ENCODE measurements at places on chromosomes 5 and 9.

- DNase-seq: no peak
Measured at GRCh38 chr5:4953576-4953975, 186.6 kb upstream of the ADAMTS16 start.

- DNase-seq: peak; percentile 24
Measured at GRCh38 chr9:112819635-112820496, 69.3 kb downstream of the SNX30 start.

DNA sequence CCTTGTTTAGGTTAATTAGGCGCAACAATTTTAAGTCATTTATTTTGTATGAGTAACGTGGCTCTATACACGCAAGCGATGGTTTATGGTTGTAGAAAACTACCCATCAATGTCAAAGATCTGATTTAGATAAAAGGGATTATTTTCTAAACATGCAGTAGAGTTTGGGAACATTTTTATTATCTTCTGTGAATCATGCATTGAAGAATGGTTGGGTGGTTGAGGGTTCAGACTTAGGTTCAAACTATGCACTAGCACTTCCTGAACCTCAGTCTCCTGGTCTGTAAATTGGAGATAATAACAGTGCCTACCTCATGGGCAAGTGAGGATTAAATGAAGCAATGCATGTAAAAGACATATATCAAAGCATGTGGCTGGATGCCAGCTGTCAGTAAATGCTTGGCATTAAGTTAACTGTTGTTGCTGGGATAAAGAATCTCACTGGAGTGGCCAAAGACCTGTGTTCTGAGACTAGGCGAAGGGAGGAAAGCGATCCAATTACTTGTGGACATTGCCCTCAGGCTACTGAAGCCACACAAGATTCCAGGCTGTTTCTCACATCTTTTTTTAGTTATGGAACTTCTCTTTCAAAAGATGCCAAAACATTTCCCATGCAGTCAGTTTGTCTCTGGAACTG, 1.1 kb upstream of the OTULINL start:
- no peak for DNase-seq

GRCh38 chr5:89315286-89316100, 432.5 kb upstream of the MEF2C start:
- no peak for DNase-seq

DNA sequence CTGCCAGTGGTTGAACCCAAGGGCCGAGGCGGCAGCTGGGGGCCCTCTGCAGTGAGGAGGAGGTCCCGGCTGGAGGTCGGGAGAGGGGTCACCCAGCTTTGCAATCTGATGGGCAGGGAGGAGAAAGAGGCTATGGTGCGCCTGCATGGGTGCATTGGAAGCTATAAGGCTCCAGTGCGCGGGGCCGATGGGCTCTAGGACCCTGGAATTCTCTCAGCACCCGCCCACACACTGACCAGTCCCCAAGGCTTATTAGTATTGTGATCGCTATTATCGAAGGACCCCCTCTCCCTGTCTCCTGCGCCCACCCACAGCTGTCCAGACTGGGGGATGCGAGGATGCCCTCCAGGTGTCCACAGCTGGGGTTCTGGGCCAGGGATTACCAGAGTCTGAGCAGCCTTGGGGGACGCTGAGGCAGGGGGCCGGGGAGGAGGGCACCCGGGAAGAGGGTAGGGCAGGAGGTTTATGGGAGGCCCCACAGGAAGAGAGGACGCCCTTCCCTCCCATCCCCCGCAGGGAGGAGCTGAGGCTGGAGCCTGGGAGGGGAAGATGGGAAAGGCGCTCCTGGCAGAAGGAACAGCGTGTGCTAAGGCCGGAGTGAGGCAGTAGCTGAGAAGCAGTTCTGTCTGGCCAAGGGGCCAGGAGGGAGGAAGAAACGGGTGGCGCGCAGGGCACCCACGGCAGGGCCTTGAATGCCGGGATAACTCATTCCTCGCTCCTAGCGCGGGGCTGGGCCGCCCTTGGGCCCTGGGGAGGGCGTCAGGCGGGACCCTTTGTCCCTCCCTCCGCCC, 24.2 kb downstream of the C9orf50 start:
- DNase-seq: no peak

- DNase-seq: no peak
Measured at GRCh38 chr5:74685979-74686631, 1.1 kb downstream of the HEXB start.

- DNase-seq: no peak
Measured at GRCh38 chr5:114948363-114948762, 221.3 kb downstream of the TRIM36 start.

DNA sequence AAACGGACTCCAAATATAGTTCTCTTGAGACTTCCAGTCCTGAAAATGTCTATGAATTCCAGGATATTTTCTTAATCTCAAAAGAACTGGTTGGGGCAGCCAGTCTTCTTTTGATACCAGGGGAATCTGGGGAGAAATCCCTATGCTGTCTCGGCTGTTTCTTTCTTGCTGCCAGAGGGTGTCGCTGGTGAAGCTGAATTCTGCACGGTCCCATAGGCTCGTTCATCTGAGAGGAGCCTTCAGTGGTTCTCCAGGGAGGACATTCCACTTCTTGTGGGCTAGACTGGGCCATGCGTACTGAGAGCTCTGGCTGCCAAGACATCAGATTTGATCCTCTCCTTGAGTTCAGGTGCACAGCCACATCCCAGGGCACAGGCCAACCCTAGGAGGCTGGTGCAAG, 155.0 kb upstream of the CLINT1 start:
- DNase-seq: no peak

DNA sequence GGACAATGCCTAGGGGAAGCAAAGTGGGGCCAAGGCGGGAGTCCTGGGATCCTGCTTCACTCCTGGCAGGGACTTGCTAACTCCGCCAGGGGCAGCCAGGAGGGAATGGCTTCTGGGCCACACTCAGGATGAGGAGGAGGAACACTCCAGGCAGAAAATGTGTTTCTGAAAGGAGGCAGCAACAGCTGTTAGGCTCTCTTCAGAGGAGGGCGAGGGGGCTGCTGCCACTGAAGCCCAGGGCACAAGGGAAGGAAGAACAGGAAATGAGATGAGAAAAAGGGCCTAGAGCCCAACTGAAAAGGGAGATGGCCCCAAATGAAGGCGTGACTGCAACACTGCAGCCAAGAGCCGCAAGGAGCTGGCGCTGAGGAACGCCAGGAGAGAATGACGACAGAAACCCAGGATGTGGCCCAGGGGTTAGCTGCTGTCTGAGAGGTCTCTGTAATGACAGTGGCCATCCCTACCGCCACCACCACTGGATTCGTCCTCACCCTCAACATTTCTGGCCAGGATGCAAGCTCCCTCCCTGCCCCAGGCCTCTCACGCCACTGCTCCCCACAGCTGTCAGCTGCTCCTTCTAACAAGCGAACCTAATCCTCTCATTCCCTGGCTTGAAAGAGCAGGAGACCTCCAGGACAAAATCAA, 15.8 kb downstream of the PSMB7 start:
- no peak for DNase-seq

DNA sequence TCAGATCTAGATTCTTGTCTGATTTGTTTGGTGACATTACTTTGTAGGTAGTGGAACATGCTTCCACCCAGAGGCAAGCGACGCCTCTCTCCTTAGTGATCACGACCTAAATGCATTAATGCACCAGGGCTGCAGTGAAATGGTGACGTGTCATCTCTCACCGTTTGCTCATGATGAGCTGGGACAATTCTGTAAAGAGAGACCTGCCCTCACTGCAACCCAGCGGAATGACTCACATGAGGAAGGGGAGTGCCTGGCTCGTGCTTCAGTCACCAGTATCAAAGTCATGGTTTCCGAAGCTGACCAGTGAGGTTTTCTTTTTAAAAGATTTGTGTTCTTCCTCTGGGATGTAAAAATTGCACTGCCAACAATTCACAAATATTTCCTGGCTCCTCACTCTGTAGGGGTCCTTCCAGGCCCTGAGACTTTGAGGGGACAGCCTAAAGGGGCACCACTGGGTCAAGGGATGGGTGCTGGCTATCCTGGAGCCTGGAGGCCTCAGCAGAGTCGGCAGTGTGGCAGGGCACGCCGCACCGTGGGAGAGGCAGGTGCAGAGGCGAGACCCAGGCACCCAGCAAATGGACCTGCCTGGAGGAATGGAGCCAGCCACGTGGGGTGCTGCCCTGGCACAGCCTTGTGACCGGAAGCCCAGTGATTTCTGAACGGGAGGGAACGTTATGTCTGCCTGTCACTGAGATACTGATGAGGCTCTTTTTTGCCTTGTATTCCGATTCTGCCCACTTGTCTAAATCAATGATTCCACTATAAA, 17.3 kb downstream of the QSOX2 start:
- DNase-seq: no peak

DNA sequence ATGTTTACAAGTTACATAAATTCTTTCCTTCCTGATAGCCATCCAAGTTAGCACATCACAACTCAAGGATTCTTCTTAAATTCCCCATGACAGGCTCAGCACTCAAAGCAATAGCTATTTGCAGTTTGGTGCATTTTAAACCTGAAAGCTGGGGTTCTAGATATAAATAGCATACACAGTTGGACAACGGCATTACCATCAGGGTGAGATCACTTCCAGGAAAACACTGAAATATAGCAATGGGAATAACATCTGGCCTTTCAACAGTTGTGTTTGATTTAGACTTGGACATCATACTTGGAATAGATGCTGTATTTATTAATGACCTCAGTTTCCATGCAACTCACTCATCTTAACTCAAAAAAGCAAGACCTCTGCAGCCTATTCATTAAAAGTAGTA, 24.7 kb upstream of the LECT2 start:
- DNase-seq: no peak

GRCh38 chr5:101306391-101307137, 403.5 kb upstream of the ST8SIA4 start:
- DNase-seq: no peak

GRCh38 chr5:86974955-86975354, 292.7 kb upstream of the RASA1 start:
- peak; percentile 69 for DNase-seq

GRCh38 chr5:67032921-67033664, 163.5 kb downstream of the CD180 start:
- DNase-seq: peak; percentile 4

- DNase-seq: no peak
Measured at GRCh38 chr9:108681851-108682590, 173.8 kb downstream of the ACTL7B start.

- DNase-seq: no peak
Measured at GRCh38 chr5:136129445-136129844, 3.2 kb upstream of the SMAD5 start.

DNA sequence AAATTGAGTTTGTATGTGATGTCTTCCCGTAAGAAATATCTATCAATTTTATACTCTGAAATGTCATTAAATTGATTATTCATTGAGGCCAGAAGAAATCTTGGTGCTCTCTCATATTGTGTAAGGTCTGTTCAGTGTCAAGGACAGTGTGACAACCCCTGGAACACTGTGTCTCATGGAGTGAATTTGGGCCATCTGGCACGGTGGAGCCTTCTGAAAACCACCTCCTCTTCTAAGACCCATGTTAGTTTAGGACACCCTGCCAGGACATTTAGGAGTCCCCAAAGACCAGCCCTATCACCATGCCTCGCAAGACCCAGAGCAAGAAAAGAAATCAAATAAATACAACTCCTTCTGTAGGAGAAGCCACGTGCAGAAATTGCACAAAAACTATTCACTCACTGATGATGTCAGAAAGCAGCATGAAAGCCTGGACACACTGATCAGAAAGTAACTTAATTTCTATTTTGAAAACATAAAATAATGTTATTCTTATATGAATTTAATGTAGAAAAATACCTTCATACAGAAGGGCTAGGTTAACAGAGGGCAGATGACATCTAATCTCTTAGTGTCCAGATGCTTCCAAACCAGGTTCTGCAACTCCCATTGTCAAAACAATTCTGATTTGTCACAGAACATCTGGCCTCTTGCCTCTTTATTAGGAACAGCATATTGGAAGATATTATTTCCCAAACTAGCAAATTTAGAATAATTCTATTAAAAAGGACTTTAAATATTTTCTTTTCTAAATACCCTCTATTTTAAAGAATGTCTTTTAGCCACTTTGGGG, 298.8 kb downstream of the NR2F1-AS1 start:
- DNase-seq: no peak

GRCh38 chr5:149628221-149628620, 46.9 kb downstream of the ARHGEF37 start:
- DNase-seq: no peak

GRCh38 chr5:73522989-73523388, 24.7 kb downstream of the BTF3 start:
- no peak for DNase-seq

GRCh38 chr9:70462300-70462699, 47.8 kb upstream of the KLF9 start:
- DNase-seq: no peak

GRCh38 chr9:98168153-98168780, 24.2 kb downstream of the CORO2A start:
- DNase-seq: no peak

GRCh38 chr9:135253305-135254004, 166.0 kb downstream of the OLFM1 start:
- DNase-seq: no peak

- DNase-seq: no peak
Measured at GRCh38 chr5:150500905-150501304, 7.0 kb upstream of the NDST1 start.

GRCh38 chr5:145978708-145979107, 42.3 kb downstream of the SH3RF2 start:
- DNase-seq: no peak

DNA sequence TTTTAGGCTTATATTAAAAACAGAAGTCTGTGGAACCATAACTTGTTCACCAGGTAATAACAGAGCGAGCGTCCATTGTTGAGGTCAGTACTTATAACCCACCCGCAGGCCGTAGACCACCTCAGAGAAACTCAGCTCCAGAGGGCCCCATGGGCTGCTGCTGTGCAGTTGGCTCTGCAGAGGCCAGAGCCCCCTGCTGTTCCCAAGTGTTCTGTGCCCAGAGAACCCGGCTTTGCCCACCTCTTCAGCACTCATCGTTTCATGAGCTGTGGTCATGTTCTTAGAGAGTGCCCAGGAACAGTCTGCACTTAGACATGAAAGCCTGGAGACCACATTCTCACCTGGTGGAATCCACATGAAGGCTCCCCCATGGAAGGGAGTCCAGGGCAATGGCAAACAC, 50.4 kb upstream of the SLC2A8 start:
- DNase-seq: no peak

DNA sequence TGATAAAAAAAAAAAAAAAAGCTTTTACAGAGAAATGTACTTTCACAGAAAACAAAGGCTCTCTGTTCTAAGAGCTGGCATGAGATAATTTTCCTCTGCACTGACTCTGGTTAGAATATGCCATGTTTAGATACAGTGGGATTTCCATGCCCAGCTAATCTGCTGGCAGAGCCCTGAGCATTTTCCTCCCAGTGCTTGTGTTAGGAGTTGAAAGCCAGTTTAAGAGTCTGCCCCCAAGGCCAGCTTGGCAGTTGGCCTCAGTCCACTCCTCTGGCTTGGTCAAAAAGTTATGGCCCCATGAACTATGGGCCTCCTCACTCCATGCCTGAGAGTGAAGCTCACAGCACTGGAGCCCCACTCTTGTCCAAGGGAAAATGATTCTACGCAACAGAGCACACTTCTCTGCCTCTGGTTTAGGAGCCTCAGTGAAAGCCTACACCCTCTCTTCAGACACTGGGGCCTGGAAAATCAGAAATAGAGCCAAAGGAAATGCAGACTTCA, 21.9 kb downstream of the MOCS2 start:
- DNase-seq: no peak

Measured in GF-D8 (cell line).